ENCODE measurements at places on chromosomes 3 and 15. TPM values are rescaled to one million over a fixed set of nuclear protein-coding genes. Genes with fewer than 3 reads are reported as not detected.

- H3K27ac ChIP-seq: no peak overlapping the region
- peak overlapping the region; percentile 52 for H3K4me3 ChIP-seq
- peaks cover 39% of the 10 kb centered on the region for H3K4me1 ChIP-seq
- H3K27me3 ChIP-seq: no peaks in the 10 kb centered on the region
- no peaks in the 10 kb centered on the region for H3K36me3 ChIP-seq
- DNase-seq: no peak
These were observed 1.8 kb downstream of the MAP1A start for GRCh38 chr15:43519196-43519595.

GRCh38 chr3:67094774-67095173 is 96.7 kb downstream of the KBTBD8 start:
- DNase-seq: no peak
- no peaks in the 10 kb centered on the region for H3K36me3 ChIP-seq
- H3K4me1 ChIP-seq: no peaks in the 10 kb centered on the region
- H3K4me3 ChIP-seq: no peak overlapping the region
- H3K27ac ChIP-seq: no peak overlapping the region

GRCh38 chr3:128348075-128348474 is 118.6 kb downstream of the DNAJB8 start:
- no peaks in the 10 kb centered on the region for H3K36me3 ChIP-seq
- DNase-seq: no peak
- H3K4me1 ChIP-seq: peaks cover 4% of the 10 kb centered on the region
- H3K27me3 ChIP-seq: no peaks in the 10 kb centered on the region
- H3K27ac ChIP-seq: no peak overlapping the region
- H3K4me3 ChIP-seq: no peak overlapping the region

DNA sequence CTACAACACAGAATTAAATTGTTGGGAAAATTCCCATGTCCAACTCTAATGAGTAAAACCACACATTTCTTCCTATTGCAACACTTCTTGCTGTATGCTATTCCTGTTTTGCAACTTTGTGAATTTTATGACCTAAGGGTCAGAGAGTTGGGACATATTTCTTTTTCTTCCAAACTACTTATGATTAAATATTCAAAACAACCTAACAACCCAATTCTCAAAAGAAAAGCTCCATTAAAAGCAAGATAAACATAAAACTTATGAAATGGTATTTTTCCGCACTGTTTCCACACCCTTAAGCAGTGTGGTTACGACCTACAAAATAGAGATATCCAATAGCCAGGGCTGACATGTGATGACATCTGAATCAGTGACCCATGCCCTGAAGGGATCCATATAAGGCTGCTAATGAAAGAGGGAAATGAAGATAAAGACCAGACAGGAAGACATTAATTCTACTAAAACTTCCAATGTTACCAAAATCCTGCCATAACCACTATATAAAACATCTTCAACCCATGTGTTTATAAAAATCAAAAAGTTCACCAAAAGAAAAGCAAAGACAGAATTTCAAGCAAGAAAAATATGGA is 45.6 kb downstream of the DMXL2 start:
- H3K27ac ChIP-seq: no peak overlapping the region
- no peaks in the 10 kb centered on the region for H3K27me3 ChIP-seq
- H3K4me3 ChIP-seq: no peak overlapping the region
- no peak for DNase-seq

DNA sequence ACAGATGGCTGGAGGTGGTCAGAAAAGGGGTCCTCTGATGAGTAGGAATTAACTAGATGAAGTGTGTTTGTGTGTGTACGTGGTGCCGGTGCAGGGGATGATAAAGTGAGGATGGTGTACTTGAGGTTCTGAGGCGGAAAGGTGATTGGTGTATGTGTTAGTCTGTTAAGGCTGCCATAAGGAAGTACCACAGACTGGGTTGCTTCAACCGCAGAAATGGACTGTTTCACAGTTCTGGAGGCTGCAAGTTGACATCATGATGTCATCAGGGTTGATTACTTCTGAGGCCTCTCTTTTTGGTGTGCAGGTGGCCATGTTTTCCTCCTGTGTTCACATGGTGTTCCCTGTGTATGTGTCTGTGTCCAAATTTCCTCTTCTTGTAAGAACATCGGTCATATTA is 202.4 kb upstream of the RGMA start:
- DNase-seq: no peak
- peaks cover 25% of the 10 kb centered on the region for H3K4me1 ChIP-seq
- H3K27me3 ChIP-seq: no peaks in the 10 kb centered on the region

GRCh38 chr15:33242165-33242564 is 47.7 kb upstream of the FMN1 start:
- no peak for DNase-seq
- H3K27ac ChIP-seq: no peak overlapping the region
- H3K36me3 ChIP-seq: no peaks in the 10 kb centered on the region

DNA sequence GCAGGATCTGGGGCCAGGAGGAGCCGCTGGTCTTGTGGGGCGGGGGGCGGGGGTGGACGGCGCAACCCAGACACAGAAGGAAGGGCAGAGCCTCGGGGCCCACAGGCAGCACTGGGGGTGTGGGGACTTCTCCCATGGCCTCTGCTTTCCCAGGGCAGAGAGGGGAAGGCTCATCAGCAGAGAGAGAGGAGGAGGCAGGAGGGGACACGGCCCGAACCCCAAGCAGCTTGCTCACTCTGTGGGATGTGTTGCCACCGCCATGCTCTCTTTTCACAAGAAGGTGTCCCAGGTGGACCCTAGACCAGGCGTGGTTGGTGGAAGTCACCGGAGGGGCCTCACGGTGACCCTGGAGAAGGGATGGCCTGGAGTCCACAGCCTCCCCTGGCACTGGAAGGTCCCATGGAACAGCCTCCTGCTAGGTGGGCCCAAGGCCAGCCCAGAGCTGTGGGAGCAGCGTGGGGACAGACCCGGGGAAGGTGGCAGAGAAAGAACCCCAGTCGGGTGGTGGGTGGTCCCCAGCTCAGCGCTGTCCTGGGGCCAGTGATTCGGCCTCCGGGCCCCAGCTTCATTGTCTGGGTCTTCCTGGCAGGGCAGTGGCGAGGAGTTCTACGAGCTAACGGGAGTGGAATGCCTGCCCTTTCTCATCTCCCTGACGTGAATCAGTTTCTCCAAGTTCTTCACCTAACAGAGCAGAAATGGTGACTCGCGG is 46.8 kb upstream of the PCSK6 start:
- no peaks in the 10 kb centered on the region for H3K27me3 ChIP-seq
- DNase-seq: no peak
- no peak overlapping the region for H3K4me3 ChIP-seq
- H3K27ac ChIP-seq: no peak overlapping the region

GRCh38 chr3:157819270-157820156 is 286.7 kb downstream of the SHOX2 start:
- H3K27ac ChIP-seq: peak overlapping the region; percentile 57
- H3K36me3 ChIP-seq: no peaks in the 10 kb centered on the region
- no peaks in the 10 kb centered on the region for H3K27me3 ChIP-seq
- peak; percentile 15 for DNase-seq
- H3K4me1 ChIP-seq: peaks cover 13% of the 10 kb centered on the region
- no peak overlapping the region for H3K4me3 ChIP-seq

DNA sequence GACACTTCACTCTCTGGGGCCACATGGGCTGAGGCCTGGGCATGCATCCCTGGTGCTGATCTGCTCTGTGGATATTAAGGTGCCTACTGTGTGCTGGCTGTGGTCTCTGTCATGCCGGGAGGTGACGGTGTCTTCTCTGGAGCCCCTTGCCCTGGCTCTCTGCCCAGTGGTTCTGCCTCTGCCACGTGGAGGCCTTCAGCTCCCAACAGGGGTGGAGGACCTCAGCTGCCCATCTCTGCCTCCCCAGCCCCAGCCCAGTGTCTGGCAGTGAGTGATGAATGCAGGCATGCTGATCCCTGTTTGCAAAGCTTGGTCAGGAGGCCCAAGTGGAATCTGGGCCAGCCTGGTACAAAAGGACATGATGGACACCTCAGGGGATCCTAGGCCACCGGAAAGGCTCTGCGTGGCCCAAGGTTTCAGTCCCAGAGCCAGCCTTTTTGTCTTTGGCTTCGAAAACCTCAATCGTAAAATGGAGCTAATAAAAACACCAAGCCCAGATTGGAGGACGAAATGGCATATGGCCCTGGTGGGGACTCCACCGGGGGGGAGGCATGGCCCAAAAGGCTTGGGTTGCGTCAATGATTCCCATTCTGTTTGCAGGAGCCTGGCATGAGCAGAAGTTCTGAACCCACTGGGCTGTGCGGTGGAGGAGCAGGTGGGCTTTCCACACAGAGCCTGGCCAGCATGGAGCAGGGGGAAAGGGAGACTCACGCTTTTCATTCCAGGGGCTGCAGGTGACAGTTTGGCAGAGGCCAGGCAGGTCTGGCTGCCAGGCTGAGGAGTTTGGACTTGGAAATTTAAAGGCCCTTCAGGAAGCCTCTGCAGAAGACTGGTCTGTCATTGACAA is 54.7 kb upstream of the KLF13 start:
- no peak overlapping the region for H3K27ac ChIP-seq
- peak; percentile 0 for DNase-seq
- no peaks in the 10 kb centered on the region for H3K36me3 ChIP-seq
- no peak overlapping the region for H3K4me3 ChIP-seq
- H3K4me1 ChIP-seq: peaks cover 6% of the 10 kb centered on the region

DNA sequence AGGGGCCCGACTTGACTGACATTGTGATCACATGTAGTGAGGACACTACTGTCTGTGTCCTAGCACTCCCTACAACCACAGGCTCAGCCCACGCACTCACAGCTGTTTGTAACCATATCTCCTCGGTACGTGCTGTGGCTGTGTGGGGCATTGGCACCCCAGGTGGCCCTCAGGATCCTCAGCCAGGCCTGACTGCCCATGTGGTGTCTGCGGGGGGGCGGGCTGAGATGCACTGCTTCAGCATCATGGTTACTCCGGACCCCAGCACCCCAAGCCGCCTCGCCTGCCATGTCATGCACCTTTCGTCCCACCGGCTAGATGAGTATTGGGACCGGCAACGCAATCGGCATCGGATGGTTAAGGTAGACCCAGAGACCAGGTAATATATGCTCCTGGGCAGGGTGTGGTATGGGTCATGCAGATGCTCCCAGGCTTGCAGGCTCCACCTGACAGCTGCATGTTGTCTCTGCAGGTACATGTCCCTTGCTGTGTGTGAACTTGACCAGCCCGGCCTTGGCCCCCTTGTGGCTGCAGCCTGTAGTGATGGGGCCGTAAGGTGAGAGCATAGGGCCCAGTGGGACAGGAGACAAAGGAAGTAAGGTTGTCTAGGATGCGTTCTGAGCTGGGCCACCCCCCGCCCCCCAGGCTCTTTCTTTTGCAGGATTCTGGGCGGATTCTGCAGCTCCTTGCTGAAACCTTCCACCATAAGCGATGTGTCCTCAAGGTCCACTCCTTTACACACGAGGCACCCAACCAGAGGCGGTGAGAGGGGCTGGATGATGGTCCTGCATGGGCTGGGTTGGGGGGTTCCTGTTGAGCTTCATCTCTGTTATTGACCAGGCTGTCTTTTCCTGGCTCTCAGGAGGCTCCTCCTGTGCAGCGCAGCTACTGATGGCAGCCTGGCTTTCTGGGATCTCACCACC is 4.4 kb downstream of the DALRD3 start:
- no peak overlapping the region for H3K27ac ChIP-seq
- no peaks in the 10 kb centered on the region for H3K4me1 ChIP-seq
- no peaks in the 10 kb centered on the region for H3K36me3 ChIP-seq
- no peak overlapping the region for H3K4me3 ChIP-seq

- no peaks in the 10 kb centered on the region for H3K36me3 ChIP-seq
- no peaks in the 10 kb centered on the region for H3K4me1 ChIP-seq
- DNase-seq: no peak
- no peaks in the 10 kb centered on the region for H3K27me3 ChIP-seq
- H3K27ac ChIP-seq: no peak overlapping the region
These were observed 350.1 kb upstream of the PROK2 start for GRCh38 chr3:72134989-72135451.

DNA sequence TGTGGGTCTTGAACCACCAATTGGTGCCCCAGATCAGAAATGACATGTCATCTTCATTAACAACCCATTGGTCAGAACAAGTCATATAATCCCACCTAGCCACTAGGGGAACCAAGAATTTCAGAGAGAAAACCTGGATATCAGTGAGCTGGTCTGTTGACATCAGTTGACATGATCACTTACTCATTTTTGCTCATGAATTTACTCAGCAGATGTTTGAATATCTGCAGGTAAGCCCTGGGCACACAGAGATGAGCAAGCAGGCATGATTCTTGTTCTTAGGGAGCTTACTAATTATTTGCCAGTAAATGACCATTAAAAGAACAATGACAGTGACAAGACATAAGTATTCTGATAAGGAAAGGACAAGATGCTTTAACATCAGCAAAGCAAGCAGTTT is 64.3 kb upstream of the PLCL2 start:
- DNase-seq: no peak
- H3K4me3 ChIP-seq: no peak overlapping the region
- H3K27ac ChIP-seq: no peak overlapping the region

DNA sequence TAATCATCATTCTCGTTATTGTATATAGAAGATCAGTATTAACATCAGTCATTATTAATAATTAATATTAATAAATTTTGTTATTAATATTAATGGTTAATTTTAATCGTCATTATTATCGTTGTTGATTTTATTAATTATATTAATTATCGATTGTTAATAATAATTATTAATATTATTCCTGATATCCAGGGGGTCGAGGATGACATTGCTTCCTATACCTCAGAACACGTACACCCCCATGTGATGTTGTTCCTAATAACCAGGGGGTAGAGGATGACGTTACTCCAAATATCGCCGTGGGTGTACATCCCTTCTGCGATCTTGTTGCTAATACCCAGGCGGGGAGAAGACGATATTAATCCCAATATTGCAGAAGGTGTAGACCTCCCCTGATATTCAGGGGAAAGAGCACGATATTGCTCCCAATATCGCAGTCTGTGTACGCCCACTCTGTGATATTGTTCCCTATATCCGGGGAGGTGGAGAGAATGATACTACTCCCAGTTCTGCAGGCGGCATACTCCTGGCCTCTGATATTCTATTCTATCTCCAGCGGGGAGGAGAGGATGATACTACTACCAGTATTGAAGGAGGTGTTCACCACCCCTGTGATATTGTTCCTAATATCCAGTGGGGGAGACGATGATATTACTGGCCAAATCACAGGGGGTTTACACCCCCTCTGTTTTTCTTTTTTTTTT is 22.3 kb upstream of the BMF start:
- no peaks in the 10 kb centered on the region for H3K36me3 ChIP-seq
- peaks cover 36% of the 10 kb centered on the region for H3K27me3 ChIP-seq
- no peak overlapping the region for H3K4me3 ChIP-seq
- no peaks in the 10 kb centered on the region for H3K4me1 ChIP-seq
- DNase-seq: no peak
- no peak overlapping the region for H3K27ac ChIP-seq

The NDN gene
- 70.9 TPM for total RNA-seq

The MORF4L1 gene
- total RNA-seq: 633 TPM

The GOLGA8M gene
- not detected for total RNA-seq

The ANKUB1 gene
- total RNA-seq: not detected

The ST8SIA2 gene
- 13.6 TPM for total RNA-seq

The CFAP44 gene
- 3.1 TPM for total RNA-seq

The IQCF5 gene
- total RNA-seq: not detected

The AQP9 gene
- not detected for total RNA-seq

The SLC6A1 gene
- 0.52 TPM for total RNA-seq
